Stimulated activated CD8-positive, alpha-beta memory T cell treated with anti-CD3 and anti-CD28 coated beads, Interleukin-2, amount 100 ng/mL, for 48 hours (primary cell): ENCODE measurements at places on chromosomes 11 and 22.

DNA sequence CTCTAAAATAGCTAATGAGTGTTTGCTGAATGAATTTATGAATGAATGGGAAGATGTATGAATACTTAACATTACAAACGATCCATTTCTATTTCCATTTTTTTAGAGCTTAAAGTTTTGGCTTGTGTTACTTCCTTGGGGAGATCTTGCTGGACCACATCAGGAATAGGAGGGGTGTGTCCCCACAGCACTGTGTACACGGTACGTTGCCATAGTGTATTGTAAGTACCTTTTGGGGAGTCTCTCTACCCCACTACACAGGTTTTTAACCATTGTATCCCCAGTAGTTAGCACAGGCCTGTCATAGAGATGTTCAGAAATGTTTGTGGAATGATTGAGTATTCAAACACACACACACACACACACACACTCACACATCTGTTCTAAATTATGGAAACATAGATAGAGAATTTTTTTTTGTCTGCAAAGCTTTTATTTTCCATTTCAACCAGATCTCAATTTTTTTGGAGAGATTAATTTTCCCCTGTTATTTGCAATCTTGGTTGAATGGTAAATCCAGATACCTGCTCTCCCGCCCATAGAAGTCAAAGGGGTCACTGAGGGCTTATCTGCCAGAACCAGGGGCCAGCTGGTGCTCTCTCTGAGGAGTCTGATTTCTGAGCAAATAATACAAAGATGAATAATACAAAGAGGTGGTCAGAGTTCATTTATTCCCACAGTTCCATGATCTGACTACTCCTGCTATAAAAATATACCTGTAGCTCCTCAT, 471.0 kb downstream of the INSC start:
- no peak for DNase-seq

DNA sequence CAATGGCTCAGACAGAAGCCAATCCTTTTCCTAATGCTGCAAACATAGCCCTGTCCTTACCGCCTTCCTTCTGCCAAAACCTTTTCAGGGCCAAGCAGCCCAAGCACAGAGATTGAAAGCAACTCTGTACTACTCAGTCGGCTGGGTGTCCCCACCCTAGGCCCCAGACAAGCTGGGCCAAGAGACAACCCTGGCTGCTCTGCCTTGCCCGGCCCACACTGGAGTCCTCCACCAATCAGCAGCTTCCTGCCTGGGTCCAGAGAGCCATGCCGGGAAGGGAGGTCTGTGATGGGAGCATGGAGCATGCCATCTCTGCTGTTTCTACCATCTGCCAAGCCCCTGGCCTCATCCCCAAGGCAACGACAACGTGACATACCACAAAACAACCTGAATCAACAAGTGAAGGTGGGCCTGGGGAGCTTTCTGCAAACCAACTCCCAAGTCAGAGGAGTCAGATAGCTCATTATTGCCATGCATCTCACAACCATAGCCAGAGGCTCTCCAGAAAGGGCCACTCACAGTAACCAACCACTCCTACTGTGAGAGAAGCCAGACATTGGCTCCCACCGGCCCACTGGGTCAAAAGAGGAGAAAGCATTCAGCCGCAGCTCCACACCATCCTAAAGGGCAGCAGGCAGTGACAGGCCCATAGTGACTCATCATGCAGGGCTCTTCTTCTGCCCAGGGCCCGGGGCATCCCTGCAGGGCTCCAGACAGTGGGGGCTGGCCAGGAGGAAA, 18.2 kb downstream of the PATZ1 start:
- DNase-seq, result no peak

DNA sequence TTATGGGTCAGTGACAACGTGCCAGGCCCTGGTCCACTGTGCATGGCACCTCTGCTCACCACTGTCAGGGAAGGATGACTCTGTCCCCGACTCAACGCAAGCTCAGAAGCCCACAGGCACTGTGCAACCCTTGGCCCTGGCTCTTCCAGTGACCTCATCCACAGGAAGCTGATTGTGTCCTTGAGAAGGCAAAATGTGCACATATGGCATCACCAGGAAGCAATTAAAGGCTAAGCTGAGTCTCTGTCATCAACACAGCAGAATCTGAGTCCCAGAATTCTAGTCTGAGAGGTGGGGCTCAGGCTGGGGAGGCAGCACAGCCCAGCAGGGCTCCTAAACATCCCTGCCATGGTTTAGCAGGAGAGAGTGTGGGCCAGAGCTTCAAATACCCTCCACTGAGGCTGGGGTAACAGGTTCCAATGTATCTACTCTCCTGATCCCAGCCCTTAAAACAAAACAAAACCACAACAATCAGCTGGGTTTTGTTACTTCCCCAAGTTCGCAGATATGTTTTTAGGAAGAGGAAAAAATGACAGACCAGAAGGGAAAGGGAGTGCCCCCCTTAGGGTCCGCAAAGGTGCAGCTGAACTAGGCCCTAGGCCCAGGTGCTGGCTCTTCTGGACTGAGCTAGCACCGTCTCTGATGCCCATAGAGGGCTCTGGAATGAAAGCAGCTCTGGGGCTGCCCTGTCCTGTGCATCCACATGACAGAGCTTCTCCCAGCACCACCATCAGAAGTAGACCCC, 33.5 kb upstream of the GNAZ start:
- no peak for DNase-seq

DNA sequence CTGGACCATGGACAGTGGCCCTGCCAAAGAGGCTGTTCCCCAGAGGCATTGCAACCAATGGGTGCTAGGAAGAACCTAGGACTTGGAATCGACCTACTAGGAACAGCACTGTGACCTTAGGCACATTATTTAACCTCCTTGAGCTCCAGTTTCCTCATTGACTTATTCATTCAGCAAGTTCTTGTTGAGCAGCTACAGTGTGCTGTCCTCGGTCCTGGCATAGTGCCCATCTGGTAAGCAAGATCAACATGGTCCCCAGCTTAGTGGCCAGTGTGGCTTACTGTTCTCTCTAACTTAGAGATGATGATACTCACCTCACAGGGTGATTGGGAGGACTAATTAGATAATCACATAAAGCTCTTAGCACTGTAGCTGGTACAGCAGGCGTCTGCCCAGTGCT, 8.2 kb downstream of the ABCG4 start:
- DNase-seq, result no peak
